ENCODE measurements at places on chromosomes 7 and 10.

- no peak for DNase-seq
These were observed 299.6 kb upstream of the NFE2L3 start for GRCh38 chr7:25852211-25852938.

GRCh38 chr7:101595246-101595645, 33.9 kb downstream of the MYL10 start:
- no peak for DNase-seq

- DNase-seq = no peak
These were observed 329.2 kb upstream of the NPVF start for GRCh38 chr7:25557379-25557917.

DNA sequence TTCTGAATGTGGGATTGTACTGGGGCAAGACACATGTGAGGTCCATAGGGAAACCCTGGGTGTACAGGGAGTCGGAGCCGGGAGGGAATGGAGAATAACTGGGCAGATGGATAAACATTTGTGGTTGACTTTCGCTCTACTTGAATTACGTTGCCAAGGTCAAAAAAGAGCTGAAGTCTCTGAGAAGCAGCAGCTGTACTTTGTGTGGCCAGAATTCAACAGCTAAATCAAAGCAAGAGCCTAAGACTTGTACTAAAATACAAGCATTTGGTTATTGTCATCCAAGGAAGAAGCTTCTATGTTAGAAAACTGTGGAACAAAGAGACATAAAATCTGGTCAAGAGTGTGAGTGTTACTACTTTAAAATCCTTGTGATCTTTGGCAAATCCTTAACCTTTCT, 457.2 kb downstream of the ARL4A start:
- DNase-seq = no peak

- no peak for DNase-seq
These were observed 12.6 kb upstream of the GSDME start for GRCh38 chr7:24769851-24770250.

DNA sequence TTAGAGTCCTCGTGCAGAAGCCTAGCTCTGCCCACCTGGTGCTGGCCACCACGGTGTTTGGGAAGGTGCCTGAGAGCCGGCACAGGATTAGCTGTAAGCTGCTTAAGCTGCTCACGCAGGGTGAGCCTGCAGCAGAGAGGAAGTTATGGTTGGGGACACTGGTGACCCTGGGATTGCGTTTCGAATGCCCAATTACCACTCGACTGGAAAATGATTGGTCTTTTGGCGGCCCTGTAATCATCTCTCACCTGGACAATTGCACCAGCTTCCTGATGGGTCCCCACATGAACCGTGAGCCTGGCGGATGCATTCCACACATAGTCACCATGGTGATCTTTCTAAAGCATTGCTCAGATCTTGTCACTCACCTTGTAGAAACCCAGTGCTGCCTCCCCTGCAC, 442.3 kb upstream of the ZMIZ1 start:
- DNase-seq = no peak

- no peak for DNase-seq
These were observed 123.8 kb upstream of the VKORC1L1 start for GRCh38 chr7:65749039-65749438.

- DNase-seq = no peak
These were observed 143.0 kb upstream of the HPS1 start for GRCh38 chr10:98589691-98590090.

- DNase-seq = no peak
These were observed 3.4 kb downstream of the SLC35G1 start for GRCh38 chr10:93897070-93897780.

All from RKO (cell line).